ENCODE measurements at places on chromosomes 6 and 20.

DNA sequence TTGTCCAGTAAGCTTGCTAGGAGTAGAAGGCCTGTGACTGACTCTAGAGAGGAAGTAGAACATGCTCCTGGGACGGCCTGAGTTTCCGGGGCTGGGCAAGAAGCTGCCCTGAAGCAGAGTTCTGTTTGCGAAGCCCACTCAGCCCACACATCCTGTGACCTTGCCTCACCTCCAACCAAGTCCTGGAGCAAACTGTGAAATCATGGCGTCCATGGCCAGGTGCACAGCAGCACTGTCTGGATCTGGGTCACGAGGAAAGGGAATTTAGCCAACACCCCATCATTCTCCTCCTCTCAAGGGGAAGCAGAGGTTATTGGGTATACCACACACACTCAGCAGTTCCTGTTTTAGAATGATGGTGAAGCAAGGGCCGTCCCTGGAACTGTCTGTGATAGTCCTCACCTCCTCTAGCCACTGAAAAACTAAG is 87.5 kb downstream of the CRYBG1 start:
- DNase-seq: no peak

DNA sequence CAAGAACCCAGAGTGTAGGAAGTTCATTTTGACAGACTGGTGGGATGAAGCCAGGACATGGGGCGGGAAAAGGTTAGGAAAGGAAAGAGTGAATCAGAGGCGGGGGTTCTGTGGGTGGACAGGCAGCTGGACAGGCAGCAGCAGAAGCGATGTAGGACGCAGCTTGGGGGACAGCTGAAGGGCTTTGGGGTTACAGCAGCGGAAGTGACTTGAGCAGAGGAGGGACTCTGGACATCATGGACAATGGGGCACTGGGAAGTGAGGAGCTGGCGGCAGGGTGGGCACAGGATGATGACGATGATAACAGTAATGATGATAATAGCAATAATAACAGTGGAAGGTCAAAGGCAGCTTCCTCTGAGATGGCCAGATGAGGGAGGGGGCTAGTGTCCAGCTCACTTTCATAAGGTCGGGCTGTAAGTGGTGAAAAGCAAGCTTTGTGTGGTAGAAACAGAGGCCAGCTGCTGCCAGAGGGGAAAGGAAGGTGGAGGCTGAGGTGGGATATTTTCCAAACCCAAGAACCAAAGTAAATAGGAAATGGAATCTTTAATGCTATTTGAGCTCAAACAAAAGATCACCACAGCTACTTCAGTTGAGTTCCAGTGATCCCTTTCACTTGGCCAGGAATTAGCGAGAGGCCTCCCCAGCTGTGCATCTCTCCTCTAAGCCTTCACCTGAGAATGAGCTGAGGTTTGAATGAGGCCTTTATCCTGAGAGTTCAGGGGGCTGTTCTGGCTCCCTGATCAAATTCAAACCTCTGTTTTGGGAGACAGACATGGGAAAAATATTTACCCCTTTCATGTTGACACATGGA is 433.5 kb downstream of the DHX35 start:
- DNase-seq: no peak

- DNase-seq: peak; percentile 92
Observed at GRCh38 chr6:142900227-142900971, 44.6 kb downstream of the HIVEP2 start.

DNA sequence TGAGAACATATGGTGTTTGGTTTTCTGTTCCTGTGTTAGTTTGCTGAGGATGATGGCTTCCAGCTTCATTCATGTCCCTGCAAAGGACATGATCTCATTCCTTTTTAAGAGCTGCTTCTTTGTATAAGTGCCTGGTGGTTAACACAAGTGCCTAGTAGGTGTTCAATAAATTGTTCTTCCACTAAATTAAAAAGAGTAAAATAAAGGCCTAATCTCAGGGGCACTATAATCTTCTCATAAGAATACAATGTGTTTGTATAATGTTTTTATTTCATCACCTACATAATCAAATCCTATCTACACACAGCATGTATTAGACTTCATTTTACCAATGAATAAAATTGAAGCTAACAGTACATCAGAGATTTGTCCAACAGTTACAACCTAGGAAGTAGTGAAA is 252.7 kb downstream of the KHDC1L start:
- no peak for DNase-seq

GRCh38 chr6:139109558-139109957 is 25.3 kb upstream of the HECA start:
- no peak for DNase-seq

DNA sequence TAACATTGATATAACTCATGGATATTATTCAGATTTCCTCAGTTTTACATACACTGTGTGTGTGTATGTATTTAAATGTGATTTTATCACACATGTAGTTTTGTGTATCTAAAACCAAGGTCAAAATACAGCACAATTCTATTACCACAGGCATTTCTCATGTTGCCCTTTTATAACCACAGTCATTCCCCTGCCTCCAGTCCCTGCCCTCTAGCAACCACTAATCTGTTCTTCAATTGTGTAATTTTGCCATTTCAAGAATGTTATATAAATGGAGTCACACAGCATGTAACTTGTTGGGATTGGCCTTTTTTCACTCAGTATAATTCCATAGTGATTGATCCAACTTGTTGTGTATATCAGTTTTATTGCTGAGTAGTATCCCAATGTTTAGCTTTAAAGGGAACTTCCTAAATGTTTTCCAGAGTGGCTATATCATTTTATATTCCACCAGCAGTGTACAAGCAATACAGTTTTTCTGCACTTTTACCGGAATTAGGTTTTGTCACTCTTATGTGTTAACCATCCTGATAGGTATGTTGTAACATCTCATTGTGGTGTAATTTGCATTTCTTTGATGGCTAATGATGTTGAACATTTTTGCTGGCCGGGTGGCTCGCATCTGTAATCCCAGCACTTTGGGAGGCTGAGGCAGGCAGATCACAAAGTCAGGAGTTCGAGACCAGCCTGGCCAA is 338.2 kb downstream of the SOX4 start:
- no peak for DNase-seq

DNA sequence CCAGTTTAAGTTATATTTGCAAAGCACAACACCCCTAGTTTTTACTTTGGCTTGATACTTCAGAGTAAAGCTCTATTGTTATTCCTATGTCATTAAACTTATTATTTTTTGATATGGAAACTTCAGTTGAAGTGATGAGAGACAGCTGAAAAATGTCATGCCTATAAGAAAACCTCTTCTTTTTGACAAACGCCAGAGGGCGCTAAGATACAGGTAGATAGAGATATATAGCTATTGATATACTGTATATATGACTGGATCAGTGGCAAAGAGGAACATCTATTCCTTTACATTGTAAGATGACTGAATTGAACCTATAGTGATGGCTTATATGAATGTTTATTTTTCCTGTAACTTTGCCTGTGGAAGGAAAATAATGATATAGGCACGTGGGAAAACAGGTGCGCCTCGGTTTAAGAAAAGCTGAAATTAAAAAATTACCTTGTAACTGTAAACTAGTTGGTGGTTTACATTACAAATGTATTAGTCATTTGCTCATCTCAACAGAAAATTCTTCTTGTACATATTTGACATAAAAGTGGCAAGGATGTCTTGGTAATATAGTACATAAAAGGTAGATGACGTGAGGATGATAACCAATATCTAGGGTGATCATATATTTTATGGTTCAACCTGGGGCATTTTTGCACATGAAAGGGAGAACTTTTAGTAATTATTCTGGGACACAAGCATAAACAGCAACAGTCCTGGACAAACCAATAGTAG is 74.1 kb downstream of the LAMA4 start:
- DNase-seq: peak; percentile 69

GRCh38 chr6:89302195-89302770 is 12.8 kb downstream of the GABRR2 start:
- no peak for DNase-seq

GRCh38 chr20:33009214-33010132 is 2.0 kb downstream of the BPIFB2 start:
- no peak for DNase-seq

- DNase-seq: no peak
Observed at GRCh38 chr6:52512199-52512598, 64.7 kb downstream of the TRAM2 start.

DNA sequence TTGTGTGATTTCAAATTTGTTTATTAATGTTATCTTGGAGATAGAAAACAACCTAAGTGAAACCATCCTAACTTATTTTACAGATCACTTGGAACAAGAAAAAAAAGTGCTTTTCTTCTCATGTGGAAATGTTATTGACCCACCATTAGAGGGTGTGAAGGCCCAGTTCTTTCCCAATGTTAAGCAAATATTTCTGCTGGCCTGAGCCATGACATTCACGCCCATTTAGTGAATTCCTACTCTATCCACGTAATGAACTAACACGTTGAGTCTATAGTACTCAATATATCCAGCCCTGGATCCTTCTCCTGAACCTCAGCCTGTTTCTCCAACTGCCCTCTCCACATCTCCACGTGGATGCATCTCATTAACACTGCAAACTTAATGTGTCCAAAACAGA is 180.6 kb upstream of the ZFP64 start:
- no peak for DNase-seq

GRCh38 chr6:157980288-157981131 is 1.2 kb upstream of the SYNJ2 start:
- DNase-seq: no peak

DNA sequence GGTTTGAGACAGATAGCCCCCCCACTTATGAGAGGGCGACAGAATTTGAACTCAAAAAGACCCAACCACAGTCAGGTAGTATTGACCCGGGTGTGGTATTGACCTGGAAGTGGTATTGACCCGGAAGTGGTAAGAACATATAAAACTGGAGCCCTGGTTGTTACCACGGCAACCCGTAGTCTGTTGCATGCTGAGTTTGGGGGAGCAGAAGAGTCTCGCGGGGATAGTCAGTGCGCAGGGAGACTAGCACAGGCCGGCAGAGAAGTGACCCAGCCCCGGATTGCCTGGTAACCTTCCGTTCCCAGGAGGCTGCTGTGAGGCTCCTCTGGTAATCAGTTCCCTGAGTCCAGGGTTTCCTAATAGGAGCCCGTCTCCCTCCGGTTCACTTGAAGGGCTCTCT is 96.2 kb downstream of the SNX5 start:
- DNase-seq: no peak

DNA sequence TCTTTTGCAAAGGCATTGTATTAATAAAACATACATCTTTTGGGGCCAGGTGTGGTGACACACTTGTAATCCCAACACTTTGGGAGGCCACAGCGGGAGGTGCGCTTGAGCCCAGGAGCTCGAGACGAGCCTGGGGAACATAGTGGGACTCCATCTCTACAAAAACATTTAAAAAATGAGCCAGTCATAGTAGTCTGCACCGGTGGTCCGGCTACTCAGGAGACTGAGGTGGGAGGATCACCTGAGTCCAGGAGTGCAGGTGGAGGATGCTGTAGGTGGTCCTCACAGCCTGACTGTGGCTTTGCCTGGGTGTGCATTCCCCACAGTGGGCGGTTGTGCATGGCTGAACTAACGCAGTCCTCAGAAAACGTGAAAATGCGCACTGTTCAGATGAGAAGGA is 162.5 kb downstream of the DLL1 start:
- no peak for DNase-seq

DNA sequence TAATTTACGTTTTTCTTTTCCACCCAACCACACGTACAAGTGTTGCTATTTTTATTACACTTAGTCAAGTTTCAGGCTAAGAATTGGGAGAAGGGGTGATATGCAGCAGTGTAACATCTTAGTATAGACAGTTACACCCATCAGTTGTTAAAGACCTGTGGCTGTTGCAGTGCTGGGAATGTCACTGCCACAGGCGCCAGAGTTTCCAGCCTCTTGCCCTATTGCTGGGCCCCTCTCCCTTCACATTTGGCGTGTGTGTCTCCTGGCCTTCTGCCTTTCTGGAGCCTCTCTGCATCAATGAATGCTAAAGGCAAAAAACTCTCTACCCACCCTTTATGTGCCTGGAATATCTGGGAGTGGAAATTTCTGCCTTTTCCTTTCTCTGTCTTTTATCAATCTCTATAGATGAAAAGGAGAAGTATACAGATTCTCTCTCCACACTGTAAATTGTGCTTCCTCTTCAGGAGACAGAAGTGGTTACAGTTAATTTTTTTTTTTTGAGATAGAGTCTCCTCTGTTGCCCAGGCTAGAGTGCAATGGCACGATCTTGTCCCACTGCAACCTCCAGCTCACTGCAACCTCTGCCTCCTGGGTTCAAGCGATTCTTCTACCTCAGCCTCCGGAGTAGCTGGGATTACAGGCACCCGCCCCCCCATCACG is 73.0 kb downstream of the TIAM2 start:
- DNase-seq: no peak

DNA sequence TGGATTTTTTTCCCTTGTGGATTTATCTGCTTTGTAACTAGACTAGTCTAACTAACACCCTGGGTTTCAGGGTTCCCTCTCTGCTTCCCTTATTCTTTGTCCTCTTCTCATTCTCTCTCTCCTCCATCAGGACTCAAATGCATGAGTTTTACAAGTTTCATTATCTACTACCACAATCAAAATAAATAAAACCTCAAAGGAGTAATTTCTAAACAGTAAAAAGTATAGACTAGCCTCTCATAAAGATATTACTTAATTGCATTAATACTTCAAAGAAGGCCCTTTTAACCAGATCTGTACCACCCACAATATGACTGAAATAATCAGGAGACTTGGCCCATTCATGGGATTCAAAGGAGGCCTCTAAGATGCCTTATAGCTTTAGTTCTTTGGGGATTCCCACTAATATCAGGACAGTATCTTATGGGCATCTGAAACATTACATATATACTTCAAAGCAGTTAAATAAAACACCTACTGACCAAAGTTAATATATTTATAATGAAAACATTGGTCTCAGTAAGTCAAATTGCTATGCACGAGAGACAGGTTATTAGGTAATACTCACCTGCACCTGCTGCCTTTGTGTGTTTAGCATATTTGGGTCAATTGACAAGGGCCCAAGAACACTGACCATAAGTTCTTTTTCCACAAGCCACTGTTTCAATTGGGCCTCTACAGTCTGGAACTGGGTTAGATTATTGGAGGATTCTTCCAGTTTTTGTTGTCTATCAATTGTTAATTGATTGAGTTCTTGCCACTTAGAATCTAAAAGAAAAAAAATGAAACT is 85.7 kb downstream of the DST start:
- DNase-seq: no peak

DNA sequence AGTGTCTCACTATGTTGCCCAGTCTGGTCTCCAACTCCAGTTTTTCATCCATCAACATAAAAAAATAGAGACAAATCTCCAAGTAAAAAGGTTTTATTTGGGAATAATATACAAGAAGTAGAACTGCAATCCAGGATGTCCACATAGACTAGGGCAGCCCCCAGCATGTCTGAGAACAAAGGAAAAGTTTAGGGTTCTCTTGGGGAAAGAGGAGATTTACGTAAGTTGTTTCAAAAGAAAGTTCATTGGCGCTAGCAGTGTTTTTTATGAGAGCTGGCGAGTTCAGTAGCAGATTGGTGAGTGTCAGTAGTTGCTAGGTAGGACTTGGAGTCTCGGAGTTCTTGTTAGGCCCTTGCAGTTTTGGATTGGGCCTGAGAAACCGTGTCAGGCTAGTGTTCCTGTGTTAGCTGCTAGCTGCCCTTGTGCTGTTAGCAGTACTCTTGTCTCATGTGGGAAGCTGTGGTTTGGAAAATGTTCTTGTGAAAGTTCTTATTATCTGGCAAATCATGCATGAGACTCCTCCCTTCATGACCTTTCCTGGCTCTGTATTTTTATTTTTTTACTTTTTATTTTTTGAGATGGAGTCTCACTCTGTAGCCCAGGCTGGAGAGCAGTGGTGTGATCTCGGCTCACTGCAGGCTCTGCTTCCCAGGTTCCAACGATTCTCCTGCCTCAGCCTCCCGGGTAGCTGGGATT is 24.7 kb downstream of the TTLL9 start:
- DNase-seq: no peak

Data from DMS79 (cell line).